Cortex of kidney (tissue), 1 donor: ENCODE measurements at places on chromosomes 1 and 21.

GRCh38 chr1:231165371-231165770 is 3.5 kb downstream of the TRIM67 start:
- DNase-seq = no peak

DNA sequence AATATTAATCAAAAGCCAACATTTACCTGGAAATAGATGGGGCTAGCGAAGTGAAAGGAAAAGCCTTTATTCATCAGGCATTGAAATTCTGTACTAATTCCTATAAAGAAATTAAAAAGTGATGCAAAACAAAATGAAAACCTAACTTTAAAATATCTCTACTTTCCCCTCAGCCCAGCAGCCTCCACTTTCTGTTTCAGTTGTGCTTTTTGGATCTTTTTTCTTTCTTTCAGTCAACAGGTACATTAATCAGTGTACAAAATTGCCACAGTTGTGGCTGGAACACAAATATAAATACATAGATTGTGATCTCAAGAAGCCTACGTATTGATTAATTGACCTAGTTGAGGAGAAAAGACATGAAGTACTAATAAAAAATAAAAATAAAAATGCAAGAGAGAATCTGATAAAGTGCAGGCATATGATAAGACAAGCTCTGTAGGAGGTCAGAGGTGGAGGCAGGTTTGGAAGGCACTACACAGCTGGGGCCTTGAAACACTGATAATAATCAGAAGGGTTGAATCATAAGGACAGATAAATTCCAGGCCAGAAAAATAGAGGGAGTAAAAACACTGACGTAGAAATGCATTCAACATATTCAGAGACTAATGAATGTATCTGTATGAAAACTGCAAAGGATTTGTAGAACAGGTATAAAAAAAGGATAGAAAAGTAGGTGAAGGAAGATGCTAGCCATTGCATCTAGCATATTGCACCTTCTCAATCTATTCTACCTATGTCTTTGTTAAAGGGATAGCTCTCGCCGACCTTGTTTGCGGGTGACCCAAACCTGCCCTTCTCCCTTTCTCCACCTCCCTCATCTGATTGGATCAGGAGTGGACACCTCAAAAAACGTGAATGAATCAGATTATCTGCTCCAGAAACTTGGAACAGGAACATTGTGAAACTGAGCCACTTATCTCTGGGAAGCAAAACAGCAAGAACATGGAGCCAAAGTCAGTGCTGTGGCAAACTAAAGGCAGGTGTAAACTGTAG is 607.8 kb upstream of the ADGRL2 start:
- DNase-seq = no peak

GRCh38 chr21:34186109-34186719 is 112.8 kb downstream of the MRPS6 start:
- DNase-seq = no peak

DNA sequence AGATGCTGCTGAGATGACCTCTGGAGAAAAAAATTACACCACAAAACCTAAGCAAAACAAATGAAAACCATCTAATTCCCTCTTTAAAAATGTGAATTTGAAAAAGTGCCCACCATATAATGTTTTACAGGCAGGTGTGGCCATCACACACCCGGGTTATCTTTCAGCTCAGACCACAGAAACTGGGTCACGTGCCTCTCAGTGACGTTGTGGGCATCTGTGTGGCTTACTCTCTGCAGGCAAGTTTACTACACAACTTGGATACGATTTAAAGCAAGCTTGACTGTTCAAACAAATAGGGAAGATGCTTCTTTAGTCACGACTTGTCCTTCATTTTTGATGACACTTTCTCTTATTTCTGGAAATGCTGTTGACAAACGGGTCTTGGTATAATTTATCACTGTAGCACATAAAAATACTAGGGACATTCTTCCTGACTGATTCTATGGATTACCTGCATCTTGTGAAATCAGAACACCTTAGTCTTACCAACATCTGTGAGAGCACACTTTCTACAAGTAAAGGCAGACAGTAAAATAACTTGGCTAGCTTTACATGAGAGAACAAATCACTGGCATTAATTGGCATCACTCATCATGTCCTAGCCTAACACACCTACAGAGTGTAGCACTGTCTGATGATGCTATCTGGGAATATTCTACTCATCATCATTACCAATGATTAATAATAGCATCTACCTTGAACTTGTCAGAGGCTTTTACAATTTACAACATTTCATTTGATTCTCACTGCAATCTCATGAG is 89.3 kb upstream of the EDEM3 start:
- DNase-seq = no peak

DNA sequence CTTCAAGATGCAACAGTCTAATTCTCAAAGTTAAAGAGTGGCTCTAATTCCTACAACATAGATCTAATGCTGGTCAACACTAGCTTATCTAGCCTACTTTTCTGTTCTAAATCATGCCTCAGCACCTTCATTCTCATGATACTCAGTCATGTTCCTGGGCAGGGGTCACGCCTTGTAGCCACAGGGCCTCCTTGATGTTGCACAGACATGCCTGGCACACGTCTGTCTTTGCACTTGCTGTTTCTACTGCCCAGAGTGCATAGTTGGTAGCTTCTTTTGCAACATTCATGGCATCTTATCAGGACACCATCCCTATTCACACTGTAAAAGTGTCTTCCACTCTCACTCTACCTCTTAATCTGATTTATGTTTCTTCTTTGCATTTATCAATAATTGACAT is 76.6 kb downstream of the TBX15 start:
- DNase-seq = no peak

DNA sequence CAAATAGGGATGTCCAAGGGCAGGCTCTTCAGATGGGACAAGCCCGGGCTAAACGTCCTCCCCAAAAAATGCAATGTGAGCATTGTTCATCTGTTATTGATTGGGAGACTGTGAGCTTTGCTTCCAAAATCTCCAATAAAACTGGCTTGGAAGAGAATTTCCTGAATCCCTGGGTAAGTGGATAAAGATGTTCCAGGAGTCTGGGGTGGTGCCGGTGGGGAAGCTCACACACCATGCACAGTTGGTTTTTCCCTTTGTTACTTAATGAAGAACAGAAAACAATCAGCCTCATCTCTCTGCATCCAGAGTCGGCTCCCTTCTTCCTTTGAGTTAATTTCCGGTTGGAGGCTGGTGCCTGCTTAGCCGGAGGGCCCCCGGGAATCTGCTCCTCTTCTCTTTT is 72.1 kb upstream of the ZBTB40 start:
- DNase-seq = no peak

DNA sequence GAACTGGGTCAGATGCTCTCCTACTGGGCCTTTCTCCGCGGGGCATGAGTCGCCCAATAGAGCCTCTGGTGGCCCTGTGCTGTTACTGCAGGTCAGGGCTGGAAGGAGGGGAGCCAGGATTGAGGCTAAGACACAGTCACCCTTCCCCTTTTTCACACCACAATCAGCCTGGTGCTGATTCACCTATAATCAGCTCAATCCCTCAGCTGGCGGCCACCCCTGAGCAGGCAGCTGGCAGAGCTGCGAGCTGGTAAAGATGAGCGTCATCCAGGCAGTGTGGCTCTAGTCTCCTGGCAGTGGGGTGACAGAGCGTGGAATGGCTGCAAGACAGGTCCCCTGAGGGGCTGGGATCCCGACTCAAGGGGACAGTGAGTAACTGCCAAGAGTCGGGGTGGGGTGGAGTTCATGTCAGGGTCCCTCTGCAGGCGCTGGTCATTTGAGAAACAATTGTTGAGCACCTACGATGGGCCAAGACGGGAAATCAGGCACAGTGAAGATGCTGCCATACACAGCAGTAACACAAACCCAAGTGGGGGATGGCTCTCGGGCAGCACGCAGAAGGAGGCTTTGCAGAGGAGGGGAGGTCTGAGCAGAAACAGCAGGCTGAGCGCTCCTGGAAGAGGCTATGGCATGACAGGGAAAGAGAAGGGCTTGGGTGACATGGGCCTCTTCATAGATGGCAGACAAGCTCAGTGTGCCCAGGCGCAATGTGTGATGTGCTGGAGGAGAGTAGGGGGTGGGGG is 21.8 kb downstream of the ATF3 start:
- no peak for DNase-seq

- DNase-seq = no peak
Observed at GRCh38 chr1:1578371-1578940, 3.8 kb upstream of the SSU72 start.

DNA sequence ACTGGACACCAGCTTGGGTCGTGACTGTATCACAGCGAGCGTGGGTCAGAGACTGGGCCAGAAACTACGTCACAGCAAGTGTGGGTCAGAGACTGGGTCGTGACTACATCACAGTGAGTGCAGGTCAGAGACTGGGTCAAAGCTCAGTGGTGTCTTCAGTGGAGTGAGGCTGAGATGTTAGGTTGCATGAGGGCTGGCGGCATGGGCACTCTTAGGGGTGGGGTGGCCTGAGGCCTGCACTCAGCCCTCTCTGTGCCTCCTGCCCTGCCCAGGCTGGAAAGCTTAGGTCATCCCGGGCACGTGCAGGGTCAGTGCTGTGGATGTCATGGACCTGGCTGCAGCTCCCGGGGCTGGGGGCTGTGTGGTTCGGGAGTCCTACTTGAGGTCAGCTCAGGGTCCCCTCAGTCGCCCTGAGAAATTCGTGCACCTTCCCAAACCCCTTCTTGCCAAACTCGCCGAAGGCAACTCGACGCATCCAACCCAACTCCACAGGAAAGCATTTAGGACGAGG is 19.0 kb downstream of the CFAP74 start:
- DNase-seq = no peak

DNA sequence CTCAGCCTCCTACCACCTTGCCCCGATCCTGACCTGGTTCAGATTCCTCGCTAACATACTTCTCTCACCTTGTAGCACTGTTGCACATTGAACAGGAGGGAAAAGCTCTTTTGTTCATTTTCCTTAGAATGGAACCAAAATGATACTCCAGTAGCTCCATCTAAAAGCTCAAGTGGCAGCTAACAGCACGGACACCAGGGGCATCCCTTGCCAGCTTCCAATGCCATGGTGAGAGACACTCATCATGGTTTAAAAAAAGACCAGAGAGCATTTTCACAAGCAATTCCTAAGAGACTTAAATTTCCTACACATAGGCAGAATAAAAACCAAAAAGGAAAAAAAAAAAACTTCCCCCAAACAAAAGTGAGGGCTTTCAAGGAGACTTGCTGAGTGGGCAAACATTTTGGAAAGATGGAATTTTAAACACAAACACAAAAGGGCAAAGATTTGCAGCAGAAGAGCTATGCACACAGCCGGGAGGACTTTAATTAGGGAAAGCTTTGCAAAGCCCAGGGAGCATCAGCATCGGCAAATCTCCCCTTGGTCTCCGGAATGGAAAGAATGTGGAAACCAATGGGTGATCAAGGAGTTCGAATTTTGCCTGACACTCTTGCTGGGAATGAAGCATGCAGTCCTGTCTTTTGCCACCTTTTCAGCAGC is 84.3 kb downstream of the CAPZB start:
- no peak for DNase-seq
